ENCODE measurements at places on chromosomes 2 and 18.

DNA sequence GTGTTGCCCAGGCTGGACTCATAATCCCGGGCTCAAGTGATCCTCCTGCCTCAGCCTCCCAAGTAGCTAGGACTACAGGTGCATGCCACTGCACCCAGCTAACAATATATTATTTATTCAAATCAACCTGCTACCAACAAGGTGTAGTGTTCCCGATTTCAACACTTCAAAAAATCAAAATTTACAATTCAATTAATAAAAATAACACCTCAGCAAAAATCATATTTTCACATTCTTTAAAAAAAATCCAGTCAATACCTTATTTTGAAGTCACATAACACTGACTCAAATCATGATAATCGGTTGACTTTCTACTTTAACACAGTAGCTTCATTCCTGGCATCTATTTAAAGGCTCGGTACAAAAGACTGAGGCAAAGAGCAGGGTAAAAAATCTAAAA, 7.2 kb downstream of the GPR75 start:
- no peak overlapping the region for H3K4me3 ChIP-seq
- no peak for DNase-seq
- no peak overlapping the region for H3K27ac ChIP-seq
- H3K4me1 ChIP-seq = no peaks in the 10 kb centered on the region
- H3K36me3 ChIP-seq = peaks cover 14% of the 10 kb centered on the region
- H3K27me3 ChIP-seq = no peaks in the 10 kb centered on the region

- no peak for DNase-seq
- peaks cover 15% of the 10 kb centered on the region for H3K4me1 ChIP-seq
- H3K27ac ChIP-seq = no peak overlapping the region
- no peaks in the 10 kb centered on the region for H3K27me3 ChIP-seq
Measured at GRCh38 chr18:3666526-3667254, 216.7 kb downstream of the TGIF1 start.

- no peaks in the 10 kb centered on the region for H3K36me3 ChIP-seq
- H3K27me3 ChIP-seq = no peaks in the 10 kb centered on the region
- DNase-seq = no peak
- H3K4me3 ChIP-seq = no peak overlapping the region
- peaks cover 10% of the 10 kb centered on the region for H3K4me1 ChIP-seq
Measured at GRCh38 chr2:169838743-169839489, 11.7 kb downstream of the UBR3 start.

GRCh38 chr2:24559473-24560113, 68.5 kb downstream of the NCOA1 start:
- no peak for DNase-seq
- no peak overlapping the region for H3K27ac ChIP-seq
- peaks cover 12% of the 10 kb centered on the region for H3K4me1 ChIP-seq
- H3K4me3 ChIP-seq = no peak overlapping the region
- no peaks in the 10 kb centered on the region for H3K27me3 ChIP-seq

- DNase-seq = no peak
- H3K4me3 ChIP-seq = no peak overlapping the region
- no peaks in the 10 kb centered on the region for H3K27me3 ChIP-seq
Measured at GRCh38 chr2:184879671-184880070, 281.3 kb downstream of the ZNF804A start.

- no peaks in the 10 kb centered on the region for H3K36me3 ChIP-seq
- H3K4me3 ChIP-seq = no peak overlapping the region
- H3K4me1 ChIP-seq = no peaks in the 10 kb centered on the region
Measured at GRCh38 chr2:191800874-191801273, 46.0 kb downstream of the CAVIN2 start.

DNA sequence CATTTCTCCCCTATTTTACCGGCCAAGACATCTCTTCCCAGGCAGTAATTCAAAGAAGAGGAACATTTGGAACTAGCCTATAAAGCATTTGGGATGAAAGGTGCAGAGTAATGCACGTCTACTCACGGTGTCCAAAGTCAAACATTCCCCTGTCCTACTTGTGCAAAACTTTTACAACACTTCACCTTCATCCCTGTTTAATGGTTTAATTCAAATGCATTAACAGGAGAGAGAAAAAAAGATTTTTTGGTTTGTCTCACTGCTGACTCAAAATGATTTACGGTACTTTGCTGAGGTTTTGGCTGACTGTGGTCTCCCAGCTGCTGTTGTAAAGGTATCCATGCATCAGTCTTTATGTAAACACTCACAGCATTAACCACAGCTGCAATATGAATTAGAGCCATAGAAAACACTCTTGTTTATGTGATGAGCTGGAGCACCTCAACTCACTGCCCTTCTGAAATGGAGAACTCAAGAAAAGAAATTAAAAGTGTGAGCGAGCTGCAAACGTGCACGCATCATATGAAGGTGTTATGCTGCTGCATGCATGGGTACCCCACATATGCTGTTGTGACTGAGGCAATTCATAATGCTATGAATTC, 220.5 kb downstream of the PIEZO2 start:
- peaks cover 5% of the 10 kb centered on the region for H3K4me1 ChIP-seq
- peaks cover 4% of the 10 kb centered on the region for H3K27me3 ChIP-seq
- no peak overlapping the region for H3K27ac ChIP-seq
- DNase-seq = no peak
- H3K4me3 ChIP-seq = no peak overlapping the region
- H3K36me3 ChIP-seq = no peaks in the 10 kb centered on the region

DNA sequence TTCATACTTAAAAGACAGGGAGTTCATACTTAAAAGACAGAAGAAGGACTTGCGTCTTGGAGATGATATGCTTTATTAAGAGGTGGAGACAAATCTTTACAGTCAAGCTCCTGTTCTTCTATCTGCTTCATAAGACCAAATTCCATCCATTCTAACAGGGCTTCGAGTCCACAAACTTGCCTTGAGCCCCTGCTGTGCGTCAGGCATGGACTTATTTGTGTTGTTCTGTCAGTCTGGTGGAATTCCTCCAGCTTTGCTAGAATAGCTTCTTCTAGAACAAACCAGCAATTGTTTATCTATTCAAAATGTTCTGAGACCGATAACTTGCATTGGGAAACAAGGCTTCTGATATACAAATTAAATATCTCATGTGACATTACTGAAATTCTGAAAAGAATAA, 73.9 kb upstream of the SOX11 start:
- DNase-seq = no peak
- H3K36me3 ChIP-seq = no peaks in the 10 kb centered on the region
- no peaks in the 10 kb centered on the region for H3K4me1 ChIP-seq

GRCh38 chr2:58649756-58650155, 408.6 kb upstream of the FANCL start:
- no peak overlapping the region for H3K4me3 ChIP-seq
- H3K27me3 ChIP-seq = no peaks in the 10 kb centered on the region
- no peaks in the 10 kb centered on the region for H3K4me1 ChIP-seq
- no peaks in the 10 kb centered on the region for H3K36me3 ChIP-seq
- DNase-seq = no peak

DNA sequence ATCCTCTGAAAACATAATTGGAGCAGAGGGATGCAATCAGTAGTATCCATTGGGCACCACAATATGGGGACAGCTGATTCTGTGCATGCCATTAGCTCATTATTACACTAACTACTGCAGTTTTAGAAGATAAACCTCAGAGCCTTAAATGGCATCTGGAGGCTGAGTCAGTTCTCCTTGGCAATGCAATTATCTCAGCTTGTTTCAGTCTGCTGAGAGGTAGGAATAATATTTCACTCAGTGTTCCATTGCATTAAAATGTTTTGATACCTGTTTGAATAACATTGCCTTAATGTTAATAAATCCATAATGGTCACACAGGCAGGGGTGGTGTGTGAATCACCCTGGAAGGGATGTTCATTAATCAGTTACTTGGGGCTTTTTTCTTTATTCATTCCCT, 309.6 kb downstream of the LRRTM1 start:
- no peaks in the 10 kb centered on the region for H3K27me3 ChIP-seq
- no peak for DNase-seq
- H3K4me3 ChIP-seq = no peak overlapping the region
- H3K27ac ChIP-seq = no peak overlapping the region
- H3K36me3 ChIP-seq = no peaks in the 10 kb centered on the region

All from suprapubic skin (tissue), 4 donors.